HuH-7.5 (cell line): ENCODE measurements at places on chromosomes 4 and X.

GRCh38 chr4:75025431-75025830 lies 92.5 kb downstream of the PARM1 start:
- no peak for DNase-seq

DNA sequence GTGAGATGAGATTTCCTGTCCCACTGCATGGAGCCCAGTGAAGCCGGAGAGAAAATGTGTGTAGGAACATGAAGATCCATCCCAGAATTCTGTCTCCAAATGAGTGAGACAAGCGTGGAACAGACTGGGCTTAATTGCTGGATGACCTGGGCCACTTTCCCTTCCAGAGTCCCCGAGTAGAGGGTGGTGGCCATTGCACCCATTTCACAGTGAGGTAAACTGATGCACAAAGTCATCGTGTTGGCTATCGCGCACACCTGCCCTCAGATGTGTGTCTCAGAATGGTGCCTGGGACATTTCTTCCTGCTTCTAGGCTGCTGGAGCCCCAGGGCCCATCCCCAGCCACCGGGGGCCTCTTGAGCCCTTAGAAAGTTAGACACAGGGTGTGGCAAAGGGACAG lies 43.0 kb upstream of the PSAPL1 start:
- DNase-seq, result no peak

- DNase-seq, result no peak
Observed at GRCh38 chr4:167406181-167406580, 171.9 kb upstream of the SPOCK3 start.

DNA sequence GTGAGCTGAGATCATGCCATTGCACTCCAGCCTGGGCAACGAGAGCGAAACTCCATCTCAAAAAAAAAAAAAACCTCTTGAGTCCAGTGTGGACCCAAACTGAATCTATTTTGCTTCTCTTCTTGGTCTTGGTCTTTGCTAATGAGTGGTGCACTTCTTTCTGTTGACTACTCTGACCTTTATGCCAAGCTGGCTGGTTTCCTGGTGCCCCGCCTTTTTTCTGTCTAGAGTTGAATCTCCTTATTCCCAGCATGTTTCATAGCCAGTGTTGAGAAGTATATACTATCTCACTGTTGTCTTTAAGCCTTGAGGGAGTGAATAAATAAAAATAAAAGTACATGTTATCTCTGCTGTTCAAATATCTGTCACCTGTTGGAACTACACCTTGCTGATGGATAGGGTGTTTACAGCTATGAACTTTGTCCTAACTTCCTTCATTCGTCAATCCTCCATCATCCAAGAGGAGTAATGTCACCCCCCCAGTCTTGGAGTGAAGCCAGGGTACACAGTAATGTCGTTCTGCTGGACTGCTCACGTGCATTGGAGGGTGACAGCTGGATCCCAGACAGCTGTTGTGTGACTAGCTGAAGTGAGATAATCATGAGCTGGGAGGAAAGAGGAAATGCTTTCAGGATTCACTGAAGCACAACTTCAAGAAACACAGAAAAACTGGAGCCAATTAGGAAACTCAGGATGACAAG lies 99.3 kb upstream of the PRKG2 start:
- DNase-seq, result no peak

GRCh38 chrX:138897621-138898492 lies 186.3 kb upstream of the FGF13 start:
- no peak for DNase-seq

- DNase-seq, result no peak
Observed at GRCh38 chrX:10242026-10242425, 85.3 kb downstream of the CLCN4 start.

- no peak for DNase-seq
Observed at GRCh38 chr4:154465085-154465484, 26.5 kb downstream of the DCHS2 start.

DNA sequence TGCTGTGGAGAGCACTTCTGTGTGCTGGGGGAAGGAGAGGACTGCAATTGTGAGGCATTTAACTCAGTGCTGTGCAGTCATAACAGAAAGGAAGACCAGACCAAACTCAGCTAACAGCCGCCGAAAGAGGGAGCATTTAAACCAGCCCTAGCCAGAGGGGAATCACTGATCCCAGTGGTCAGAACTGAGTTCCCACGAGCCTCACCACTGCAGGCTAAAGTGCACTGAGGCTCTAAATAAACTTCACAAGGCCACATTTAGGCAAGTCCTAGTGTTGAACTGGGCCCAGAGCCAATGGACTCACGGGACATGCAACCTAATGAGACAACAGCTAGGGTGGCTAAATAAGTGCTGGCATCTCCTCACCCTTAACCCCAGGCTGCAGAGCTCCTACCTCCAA lies 20.4 kb downstream of the IQCM start:
- DNase-seq, result no peak

DNA sequence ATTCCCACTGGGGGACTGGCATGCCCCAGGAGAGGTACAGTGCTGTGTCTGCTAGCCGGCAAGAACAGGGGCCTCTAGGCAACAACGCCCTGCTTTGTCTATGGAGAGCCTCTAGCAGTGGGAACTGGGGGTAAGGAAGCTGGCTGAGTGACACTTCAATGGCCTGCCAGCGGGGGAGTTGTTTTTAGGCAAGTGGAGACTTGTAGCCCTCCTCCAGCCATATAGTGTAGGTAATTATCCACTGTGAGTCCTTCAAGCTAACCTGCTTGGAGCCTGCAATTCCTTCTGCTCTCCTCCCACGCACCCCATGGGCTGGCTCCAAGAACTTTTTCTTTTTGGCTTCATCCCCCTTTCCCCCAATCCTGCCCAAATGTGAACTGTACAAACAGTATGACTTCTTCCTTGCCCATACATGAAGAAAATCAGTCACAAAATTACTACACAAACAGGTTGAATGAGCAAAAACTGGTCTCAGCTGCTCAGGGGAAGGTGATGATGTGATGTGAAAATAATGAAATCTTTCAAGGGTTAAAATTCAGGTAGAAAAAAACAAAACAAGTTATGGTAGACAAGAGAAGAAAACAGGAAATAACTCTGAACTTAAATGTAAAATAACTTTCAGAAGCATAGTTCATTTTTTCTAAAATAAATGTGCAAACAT lies 33.1 kb downstream of the LEF1 start:
- no peak for DNase-seq

DNA sequence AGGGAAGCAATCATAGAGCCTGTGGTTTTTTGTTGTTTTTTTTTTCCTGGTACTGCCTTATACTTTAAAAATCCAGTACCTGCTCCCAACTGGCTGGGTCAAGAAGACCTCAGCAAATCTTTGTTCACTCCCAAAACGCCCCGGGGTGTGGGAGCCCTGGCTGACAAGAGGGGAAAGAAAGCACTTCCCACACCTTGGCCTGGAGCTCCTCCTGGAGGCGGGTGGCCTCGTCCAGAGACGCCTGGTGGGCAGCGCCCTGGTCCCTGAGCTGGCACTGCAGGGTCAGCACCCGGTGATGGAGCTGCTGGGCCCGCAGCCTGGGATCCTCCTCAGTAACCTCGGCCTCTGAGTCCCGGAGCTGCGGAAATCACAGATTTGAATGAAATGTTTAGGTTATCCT lies 38.2 kb downstream of the C4orf50 start:
- peak; percentile 24 for DNase-seq

- DNase-seq, result peak; percentile 23
Observed at GRCh38 chrX:23902419-23902818, 5.3 kb downstream of the APOO start.

- DNase-seq, result peak; percentile 5
Observed at GRCh38 chr4:154254999-154255398, 236.6 kb downstream of the DCHS2 start.

- peak; percentile 15 for DNase-seq
Observed at GRCh38 chr4:304969-305680, at the start of gene ZNF732. Gene ZNF732 (minus strand): TSS chr4:305474. CDS start chr4:305310, 164 bp downstream.

- no peak for DNase-seq
Observed at GRCh38 chrX:17519358-17519757, 144.4 kb downstream of the NHS start.
